Mesenteric fat pad (tissue), 1 donor: ENCODE measurements at places on chromosomes 12 and 14.

- no peak for DNase-seq
Measured at GRCh38 chr12:122891661-122892525, 4.0 kb downstream of the VPS37B start.

DNA sequence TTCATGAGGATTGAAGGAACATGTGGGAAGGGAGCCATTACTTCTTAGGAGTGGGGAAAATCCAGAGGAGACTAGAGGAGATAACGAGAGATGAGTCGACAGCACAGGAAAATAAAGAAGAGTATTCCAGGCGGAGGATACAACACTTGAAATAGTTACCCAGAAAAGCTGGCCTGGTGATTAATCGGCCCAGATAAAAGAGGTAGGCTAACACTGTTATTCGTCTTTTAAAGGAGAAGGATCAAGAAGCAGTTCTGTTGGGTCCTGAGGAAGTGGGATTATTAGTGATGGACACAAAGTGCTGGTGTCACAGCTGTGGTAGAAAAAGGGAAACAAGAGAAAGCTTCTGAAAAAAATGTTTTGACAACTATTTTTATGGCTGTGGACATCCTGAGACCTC is 425.3 kb downstream of the ZFP36L1 start:
- no peak for DNase-seq

GRCh38 chr14:24783791-24784190 is 149.8 kb upstream of the GZMB start:
- no peak for DNase-seq

GRCh38 chr14:103552011-103552845 is 10.2 kb downstream of the BAG5 start:
- no peak for DNase-seq

DNA sequence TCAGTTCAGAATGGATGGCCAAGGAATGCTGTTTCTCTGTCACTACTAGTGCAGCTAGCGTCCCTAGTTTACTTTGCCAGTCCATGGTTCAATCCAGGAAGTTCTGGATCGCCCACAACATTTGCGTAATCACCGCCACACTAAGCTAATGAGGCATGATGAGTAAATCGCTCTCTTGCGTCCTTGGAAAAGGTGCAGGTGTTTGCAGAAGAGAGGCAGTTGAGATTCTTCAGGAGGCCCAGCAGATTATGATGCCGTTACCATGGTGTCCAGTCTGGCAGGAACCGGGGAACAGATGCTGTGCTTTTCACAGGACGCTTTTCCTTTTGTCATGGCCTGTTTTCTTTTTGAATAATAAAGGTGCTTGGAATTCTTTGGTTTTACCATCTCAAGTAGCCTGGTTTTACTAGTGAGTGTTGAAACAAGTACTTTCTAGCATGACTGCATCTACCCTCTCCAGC is 9.0 kb downstream of the TPH2 start:
- DNase-seq: no peak

DNA sequence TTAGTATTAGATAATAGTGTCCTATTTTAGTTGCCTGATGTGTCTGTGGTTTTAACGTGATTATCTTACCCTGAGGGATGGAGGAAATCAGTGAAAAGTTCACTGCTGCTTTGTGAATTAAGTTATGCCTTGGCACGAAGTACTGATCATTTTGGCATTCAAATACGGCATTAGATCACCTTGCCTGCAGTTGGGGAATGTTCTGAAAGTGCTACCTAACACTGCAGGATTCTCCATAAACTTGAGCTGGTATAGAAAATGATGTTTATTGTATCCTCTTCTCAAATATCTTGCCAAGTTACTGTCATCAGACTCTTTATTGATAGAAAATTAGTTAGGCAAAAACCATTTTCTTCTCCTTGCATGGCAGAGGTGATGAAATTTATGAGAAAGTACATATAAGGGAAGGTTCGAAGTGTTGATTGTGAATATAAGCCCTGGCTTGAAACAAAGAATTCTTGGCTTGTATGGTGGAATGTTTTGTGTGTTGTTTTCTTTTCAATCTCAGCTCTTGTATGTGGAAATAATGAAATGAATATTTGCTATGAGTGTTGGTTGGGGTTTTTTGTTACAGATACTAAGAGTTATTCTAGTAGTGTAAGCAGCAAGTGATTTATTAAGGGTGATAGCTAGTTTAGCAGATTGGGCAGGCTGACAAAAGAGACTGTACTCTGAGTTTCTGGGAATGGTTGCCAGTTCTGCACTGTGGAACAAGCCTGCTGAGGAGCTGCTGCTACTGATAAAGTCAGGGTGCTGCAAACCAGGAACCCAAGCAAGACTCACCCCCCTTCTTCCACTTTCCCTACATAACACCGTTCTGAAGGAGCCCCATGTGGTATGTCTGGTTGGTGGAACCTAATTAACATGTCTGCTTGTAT is 448.3 kb downstream of the PCNX1 start:
- no peak for DNase-seq

DNA sequence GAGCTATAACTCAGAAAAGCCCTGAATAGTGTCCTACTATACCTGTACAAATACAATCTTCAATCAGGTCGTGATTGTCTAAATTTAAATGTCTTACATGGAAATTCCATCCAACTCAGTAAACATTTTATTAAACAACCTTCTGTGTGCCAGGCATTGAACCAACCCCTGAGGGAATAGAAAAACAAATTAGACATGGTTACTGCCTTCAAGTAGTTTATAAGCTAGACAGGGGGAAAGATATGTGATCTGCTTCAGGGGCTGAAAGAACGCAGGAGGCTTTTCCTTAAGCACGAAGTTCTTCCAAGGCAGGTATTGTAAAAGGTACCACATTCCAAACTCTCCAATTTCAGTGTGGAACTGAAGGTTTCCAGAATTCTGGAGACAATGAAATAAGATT is 39.7 kb upstream of the STAB2 start:
- DNase-seq: no peak

DNA sequence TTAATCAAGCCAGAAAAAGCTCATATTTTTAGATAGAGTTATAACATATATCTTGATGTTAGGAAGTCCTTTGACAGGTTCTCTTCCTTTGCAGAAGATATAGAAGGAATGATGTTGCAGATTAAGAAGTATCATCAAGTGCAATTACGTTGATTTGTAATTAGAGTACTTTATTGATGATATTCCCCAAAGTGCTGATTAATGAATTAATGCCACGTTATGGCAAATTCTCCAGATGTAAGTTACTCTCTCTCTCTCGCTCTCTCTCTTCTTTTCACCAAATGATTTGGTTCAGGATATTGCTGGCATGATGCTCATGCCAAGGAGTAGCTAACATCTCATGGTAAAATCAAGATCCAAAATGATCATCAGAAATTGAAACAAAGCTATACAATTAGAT is 18.1 kb upstream of the CAND1 start:
- no peak for DNase-seq

- DNase-seq: no peak
Measured at GRCh38 chr14:103126873-103127304, 3.6 kb downstream of the TNFAIP2 start.

GRCh38 chr14:91899213-91899612 is 31.9 kb upstream of the TC2N start:
- DNase-seq: no peak

- no peak for DNase-seq
Measured at GRCh38 chr12:24966951-24967564, 18.2 kb upstream of the BCAT1 start.

- DNase-seq: no peak
Measured at GRCh38 chr12:68391937-68392336, 59.8 kb upstream of the MDM1 start.

DNA sequence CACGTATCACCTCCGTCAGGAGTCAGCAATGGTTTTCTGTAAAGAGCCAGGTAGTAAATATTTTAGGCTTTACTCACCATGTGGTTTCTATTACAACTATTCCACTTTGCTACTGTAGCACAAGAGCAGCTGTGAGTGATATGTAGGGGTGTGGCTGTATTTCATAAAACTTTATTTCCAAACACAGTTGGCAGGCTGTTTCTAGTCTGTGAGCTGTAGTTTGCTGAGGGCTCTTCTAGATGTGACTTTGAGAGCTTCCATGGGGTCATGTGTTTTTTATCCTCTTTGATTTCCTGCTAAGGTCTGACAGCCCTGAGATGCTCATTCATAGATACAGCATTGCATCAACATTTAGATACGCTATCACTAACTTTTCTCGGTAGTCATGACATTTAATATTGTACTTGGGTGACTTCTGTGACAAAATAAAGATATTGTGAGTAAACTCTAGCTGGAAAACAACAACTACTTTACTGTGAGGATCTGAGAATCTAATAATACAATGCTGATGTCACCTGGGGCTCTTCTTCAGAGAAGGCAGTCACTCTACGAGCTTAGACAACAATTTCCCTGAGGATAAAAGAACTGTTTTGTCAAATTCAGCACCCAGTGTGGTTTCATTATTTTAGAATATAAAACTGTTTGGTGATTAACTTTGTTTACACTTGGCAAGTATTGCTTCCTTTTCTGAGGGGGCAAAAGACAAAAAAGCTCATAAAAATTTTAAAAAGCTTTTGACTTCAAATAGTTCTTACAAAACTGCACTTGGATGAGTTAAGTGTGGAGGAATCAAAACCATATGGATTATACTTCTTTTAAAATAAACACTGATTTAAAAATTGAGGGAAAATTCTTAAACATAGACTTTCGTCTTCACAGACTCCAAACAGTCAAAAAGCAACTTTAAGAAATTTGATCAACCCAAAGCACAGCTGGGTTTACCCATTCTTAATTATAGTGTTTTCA is 231.2 kb upstream of the DCN start:
- no peak for DNase-seq

DNA sequence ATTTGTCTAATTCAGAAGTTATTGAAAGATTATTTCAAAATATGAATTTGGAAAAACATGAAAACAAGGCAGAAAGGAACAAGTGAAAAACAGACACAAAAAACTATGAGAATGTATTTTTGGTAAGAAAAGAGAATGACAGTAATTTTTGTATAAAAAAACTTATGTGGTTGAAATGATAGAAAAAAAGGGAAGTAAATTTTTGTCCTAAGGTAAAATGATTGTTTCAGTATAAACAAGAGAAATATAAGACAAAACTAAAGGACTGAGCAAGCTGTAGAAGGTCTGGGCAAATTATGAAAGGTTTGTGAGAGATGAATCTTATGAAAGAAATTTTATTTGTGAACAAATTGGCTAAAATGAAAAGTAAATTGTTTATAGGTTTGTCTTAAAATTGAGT is 44.6 kb downstream of the CEP83 start:
- no peak for DNase-seq

DNA sequence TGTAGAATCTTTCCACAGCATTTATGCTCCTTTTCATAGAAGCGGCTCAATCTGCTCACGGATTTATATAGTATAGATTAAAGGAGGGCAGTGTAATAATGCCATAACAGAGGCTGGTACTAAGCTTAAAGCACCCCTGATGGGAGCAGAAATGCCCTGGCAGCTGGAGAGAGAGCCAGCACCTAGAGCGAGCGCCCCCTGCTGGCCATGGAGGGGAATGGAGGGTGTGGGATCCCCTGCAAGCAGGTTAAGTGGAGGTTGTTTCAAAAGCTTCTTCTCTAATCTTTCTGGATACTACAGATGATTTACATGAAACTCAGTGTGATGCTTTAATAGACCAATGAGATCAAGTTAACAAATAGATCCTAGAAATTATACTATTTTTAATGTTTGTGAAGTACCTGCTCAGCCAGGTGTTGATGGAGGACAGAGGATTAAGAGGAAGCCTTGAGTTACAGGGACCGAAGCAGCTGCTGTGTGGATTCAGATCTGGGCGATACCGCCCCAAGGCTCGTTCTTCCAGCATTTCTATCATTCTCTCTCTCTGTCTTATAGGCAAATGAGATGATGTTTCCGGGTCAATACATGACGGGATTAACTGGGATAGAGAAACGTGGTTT is 1519.3 kb upstream of the TMEM132C start:
- DNase-seq: no peak

GRCh38 chr14:44795725-44796124 is 166.0 kb downstream of the KLHL28 start:
- DNase-seq: no peak

- DNase-seq: no peak
Measured at GRCh38 chr14:32366256-32366879, 37.3 kb downstream of the AKAP6 start.

GRCh38 chr14:101820283-101820798 is 58.8 kb downstream of the PPP2R5C start:
- DNase-seq: no peak

DNA sequence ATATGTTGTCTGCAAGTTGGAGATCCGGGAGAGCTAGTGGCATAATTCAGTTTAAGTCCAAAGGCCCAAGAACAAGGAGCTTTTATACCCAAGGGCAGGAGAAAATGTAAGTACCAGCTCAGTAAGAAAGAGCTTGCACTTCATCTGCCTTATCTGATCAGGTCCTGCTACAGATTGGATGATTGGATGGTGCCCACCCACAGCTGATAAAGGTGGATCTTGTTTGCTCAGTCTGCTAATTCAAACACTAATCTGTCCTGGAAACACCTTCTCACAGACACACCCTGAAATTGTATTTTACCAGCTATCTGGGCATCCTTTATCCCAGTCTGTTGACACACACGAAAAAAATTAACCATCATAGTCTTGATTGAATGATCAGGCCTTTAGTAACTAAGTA is 230.7 kb upstream of the SLC16A7 start:
- no peak for DNase-seq

- no peak for DNase-seq
Measured at GRCh38 chr12:6604259-6605029, 2.7 kb downstream of the CHD4 start.

DNA sequence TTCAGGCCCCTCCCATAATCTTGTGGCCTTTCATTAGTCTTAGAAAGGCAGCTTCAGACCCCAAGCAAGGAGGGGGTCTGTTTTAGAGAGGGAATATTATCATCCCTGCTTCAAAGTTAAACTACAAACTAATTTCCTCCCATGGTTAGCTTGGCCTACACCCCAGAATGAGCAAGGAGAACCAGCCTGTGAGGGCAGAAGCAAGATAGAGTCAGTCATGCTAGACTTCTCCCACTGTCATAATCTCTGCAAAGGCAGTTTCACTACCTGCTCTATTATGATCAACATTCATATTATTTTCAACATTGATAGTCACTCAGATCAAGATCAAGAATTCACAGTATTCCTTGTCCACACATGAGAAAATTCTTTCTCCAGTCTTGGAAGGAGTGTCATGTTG is 105.1 kb downstream of the GXYLT1 start:
- DNase-seq: no peak

GRCh38 chr14:56659964-56660551 is 80.5 kb downstream of the TMEM260 start:
- DNase-seq: no peak

GRCh38 chr12:57724003-57724935 is 14.3 kb downstream of the AGAP2 start:
- no peak for DNase-seq

DNA sequence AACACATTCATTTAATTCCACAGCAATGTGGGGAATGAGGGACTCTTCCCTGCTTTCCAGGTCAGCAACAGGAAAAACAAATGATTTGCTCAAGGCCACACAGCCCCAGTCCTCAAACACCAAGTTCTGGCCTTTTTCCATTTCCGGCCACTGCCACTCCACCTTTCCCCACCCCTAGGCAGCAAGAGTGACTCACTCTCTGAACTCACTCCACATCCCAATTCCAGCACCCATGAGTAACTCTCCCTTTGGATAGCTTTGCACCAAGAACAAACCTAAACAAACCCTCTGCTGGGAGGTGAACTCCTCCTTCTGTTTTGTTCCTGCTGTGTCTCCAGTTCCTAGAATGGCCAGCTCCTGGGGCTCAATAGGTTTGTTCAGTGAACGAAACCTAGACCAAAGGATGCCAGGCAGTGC is 30.4 kb upstream of the PLEKHG6 start:
- DNase-seq: peak; percentile 30
